ENCODE measurements at places on chromosomes 11 and 22. TPM values are rescaled to one million over a fixed set of nuclear protein-coding genes. Genes with fewer than 3 reads are reported as not detected.
A peak's percentile ranks its signal among the peaks of the same experiment; 100 is the strongest.

C11orf91 gene
- not detected for total RNA-seq

KRTAP5-9 gene
- not detected for total RNA-seq

HSPB2 gene
- total RNA-seq = 0.41 TPM

APOL5 gene
- total RNA-seq = 0.29 TPM

SCT gene
- not detected for total RNA-seq

- H3K27ac ChIP-seq = peak overlapping the region; percentile 40
- H3K36me3 ChIP-seq = no peaks in the 10 kb centered on the region
- H3K4me1 ChIP-seq = peaks cover 7% of the 10 kb centered on the region
- no peak for DNase-seq
- H3K4me3 ChIP-seq = no peak overlapping the region
Measured at GRCh38 chr11:35281169-35281688, 138.1 kb downstream of the SLC1A2 start.

- H3K4me1 ChIP-seq = no peaks in the 10 kb centered on the region
- H3K36me3 ChIP-seq = no peaks in the 10 kb centered on the region
- no peak overlapping the region for H3K4me3 ChIP-seq
- DNase-seq = no peak
- no peak overlapping the region for H3K27ac ChIP-seq
Measured at GRCh38 chr11:32469791-32470190, 34.5 kb upstream of the WT1 start.

GRCh38 chr11:64638018-64638665, 47.1 kb downstream of the SLC22A12 start:
- H3K27ac ChIP-seq = no peak overlapping the region
- H3K4me3 ChIP-seq = no peak overlapping the region
- H3K4me1 ChIP-seq = no peaks in the 10 kb centered on the region
- DNase-seq = no peak
- peaks cover 50% of the 10 kb centered on the region for H3K27me3 ChIP-seq

DNA sequence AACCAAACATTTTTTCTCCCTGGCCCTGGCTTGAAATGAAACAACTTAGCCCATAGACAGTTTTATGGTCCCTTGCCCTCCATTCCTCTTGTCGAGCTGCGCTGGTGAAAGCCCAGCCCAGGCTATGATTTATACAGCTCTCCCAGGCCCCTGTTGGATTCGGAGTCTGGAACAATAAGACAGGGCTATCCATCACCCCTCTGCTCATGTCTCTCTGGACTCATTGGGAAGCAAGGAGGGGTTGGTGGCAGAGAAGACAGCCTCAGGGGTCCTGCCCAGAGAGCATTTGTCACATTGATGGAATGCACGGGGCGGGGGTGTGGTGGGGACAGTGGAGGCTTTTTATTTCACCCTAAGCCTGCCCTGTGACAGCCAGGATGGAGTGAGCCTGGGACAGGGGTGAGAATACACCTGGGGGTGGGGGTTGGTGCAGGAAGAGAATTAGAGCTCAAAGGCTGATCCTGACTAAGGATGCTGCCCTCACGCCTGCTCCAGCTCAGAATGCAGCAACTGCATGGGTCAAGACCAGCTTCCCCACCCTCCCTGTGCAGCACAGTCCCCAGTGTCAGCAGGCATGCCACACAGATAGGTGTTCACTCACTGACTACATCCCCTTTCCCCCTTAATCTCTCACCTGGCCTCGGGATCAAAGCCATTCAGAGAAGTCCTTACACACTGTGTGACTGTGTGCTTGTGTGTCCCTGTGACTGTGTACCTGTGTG, 10.0 kb upstream of the PKNOX2 start:
- H3K36me3 ChIP-seq = no peaks in the 10 kb centered on the region
- DNase-seq = no peak
- H3K4me3 ChIP-seq = no peak overlapping the region
- no peak overlapping the region for H3K27ac ChIP-seq
- H3K4me1 ChIP-seq = no peaks in the 10 kb centered on the region

DNA sequence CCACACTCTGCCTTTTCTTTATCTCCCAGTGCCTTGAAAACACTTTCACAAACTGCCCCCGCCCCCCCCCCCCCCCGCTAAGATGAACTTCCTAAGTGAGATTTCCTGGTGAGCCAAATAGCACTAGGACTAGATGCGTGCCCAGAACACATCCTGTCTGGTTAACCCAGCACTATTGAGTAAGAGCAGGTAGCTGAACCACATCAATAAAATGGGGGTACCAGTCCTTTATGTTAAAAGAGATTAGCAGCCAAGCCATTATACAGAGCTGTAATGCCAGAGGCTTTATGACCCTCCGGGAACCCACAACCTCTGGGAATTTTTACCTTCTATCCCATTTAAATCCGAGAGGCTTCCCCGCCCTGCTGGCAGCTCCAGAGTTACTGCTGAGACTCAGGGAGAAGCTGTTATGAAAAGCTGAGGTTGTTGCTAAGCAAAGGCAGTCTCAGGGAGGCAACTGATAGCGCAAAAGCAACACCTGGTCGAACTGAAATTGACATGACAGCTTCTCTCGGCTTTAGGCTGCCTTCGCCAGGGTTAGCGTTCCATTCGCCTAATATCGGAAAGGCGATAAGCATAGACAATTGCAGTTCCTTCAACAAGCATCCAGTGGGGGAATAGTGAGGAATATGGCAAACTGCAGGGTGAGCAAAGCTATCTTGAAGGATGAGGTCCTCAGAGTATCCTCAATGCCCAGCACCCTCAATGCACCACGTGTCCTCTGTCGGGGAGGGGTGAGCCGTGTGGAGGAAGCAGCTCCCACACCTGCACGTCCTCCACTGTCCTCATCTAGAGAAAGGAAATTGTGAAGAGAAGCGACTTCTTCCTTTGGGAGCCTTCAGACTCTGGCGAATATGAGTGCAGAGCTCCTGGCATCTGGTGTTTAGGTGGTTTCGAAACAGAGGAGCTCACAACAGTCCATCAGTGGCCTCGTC, 977.0 kb downstream of the NTM start:
- H3K27me3 ChIP-seq = no peaks in the 10 kb centered on the region
- no peak for DNase-seq

DNA sequence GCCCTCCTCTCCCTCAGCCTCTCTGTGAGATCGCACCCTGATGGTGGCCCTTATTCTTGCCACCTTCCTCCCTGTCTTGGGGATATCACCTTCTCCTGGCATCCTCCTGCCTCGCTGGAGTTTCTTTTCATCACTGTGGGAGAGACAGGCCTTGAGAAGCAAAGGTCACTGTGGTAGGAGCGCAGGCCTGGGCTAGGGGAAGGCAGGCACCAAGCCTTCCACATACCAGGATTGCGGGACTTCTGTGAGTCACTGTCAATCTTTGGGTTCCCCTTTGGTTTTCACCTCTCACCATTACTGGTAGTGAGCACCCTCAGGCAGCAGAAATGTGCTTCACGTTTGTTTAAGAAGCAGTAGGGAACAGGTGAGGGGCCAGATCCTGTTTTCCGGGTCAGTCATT, 31.2 kb upstream of the B3GAT1 start:
- no peak overlapping the region for H3K27ac ChIP-seq
- DNase-seq = no peak
- no peaks in the 10 kb centered on the region for H3K4me1 ChIP-seq
